ENCODE measurements at places on chromosomes 1 and 21.

GRCh38 chr1:192435704-192436103 is 118.9 kb downstream of the RGS21 start:
- no peak for DNase-seq

GRCh38 chr21:39523915-39524314 is 72.1 kb downstream of the SH3BGR start:
- no peak for DNase-seq

GRCh38 chr1:89552471-89553081 is 27.9 kb downstream of the LRRC8B start:
- DNase-seq = peak; percentile 96

DNA sequence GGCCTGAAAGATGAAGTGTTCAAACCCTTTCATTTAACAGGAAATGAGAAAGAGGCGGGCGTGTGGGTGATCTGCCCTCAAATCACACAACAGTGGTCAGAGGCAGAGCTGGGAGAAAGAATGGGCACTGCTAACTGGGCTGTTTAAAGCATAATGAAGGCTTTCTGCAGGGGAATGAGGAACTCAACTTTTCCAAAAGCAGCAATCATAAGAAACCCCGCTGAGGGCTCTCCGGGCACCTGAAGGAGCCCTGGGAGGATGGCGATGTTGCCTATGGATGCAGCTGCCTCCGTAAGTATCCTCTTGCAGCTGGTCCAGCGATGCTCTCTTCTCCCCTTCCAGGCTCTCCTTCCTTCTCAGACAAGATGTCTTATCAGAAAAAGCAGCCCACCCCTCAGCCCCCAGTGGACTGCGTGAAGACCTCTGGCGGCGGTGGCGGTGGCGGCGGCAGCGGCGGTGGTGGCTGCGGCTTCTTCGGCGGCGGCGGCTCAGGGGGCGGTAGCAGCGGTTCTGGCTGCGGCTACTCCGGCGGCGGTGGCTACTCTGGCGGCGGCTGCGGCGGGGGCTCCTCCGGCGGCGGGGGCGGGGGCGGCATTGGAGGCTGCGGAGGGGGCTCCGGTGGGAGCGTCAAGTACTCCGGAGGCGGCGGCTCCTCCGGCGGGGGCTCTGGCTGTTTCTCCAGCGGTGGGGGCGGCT is 1.2 kb downstream of the LORICRIN start:
- DNase-seq = no peak

- no peak for DNase-seq
Measured at GRCh38 chr1:201261771-201262547, 21.3 kb upstream of the PKP1 start.

DNA sequence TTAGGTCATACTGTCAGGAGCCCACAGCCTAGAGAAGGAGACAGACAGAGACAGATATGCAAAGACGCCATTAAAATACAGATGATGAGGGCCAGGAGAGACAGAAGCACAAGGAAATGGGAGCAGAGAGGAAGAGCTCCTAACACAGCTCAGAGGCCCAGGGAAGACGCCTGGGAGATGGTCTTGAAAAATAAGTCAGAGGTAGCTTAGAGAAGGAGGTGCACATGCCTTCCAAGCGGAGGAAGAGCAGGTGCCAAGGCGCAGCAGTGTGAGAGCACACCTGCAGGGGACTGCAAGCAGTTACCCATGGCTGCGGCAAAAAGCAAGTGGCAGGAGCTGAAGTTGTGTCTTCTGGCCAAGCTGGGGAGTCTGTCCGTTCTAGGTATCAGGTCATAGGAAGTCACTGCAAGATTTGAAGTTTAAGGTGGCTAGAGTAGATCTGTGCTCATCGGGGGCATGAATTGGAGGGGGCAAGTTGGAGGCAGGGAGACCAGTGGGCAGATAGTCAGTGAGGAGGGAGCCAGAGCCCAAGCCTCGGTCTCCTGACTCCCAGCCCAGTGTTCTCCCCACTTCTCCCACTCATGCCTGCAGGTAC is 1.3 kb upstream of the TRABD2B start:
- no peak for DNase-seq

DNA sequence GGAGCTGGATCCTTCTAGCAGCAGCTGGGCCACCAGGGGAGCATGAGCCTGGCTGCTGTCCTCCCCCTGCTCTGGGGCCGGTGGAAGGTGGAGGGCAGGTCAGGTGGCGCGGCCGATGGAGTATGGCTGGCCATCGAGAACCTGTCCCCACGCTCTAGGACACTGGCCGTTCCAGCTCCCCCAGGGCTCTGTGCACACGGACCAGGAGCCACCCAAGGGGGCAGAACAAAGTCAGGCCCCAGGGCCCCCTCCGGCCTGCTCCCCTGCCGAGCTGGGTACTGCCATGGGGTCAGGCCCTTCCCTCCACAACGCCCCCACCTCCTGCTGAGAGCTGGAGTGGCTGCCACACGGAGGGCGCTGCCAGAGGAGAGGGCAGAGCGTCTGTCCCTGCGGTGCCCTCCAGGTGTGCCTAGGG is 4.5 kb upstream of the PLCH2 start:
- DNase-seq = no peak

GRCh38 chr1:217029281-217030157 is 306.3 kb upstream of the ESRRG start:
- no peak for DNase-seq

- DNase-seq = no peak
Measured at GRCh38 chr1:231610388-231610787, 16.2 kb upstream of the DISC1 start.

DNA sequence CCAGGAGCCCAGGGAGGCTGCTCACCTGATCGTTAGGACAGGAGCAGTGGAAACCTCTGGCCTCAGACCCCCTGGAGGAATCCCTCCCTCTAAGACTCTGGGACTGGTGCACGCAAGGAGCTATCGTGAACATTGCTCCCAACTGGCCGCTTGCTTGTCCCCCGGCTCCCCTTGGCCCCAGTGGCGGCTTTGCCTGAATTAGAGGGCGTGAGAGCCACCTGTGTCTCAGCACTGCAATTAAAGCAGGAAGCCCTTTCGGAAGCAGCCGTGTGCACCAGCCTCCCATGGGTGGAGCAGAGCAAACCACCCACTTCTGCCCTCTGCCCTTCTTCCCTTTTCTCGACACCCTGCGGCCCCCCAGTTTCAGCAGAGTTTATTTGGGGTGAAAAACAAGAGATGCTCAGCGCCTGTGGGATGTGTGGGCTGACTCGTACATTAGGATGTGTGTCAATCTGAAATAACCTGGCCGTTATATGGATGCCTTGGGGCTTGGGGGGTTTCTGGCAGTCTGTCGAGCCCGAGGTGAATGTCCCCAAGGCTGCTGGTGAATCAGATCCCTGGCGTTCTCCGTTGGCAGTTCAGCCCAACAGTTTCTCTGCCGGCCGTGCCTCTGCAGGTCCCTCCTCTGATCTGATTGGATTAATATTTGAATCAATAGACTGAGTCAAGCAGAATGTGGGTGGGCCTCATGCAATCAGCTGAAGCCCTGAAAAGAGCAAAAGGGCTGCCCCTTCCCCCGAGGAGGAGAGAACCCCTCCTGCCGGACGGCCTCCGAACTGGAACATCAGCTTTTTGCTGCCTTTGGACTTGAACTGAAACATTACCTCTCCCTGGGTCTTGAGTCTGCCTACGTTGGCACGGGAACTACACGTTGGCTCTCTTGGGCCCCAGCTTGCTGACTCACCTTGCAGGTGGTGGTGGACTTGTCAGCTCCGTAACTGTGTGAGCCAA is 7.3 kb upstream of the UMODL1 start:
- no peak for DNase-seq

- DNase-seq = no peak
Measured at GRCh38 chr1:83026745-83027144, 972.2 kb downstream of the TTLL7 start.

- DNase-seq = no peak
Measured at GRCh38 chr1:75792091-75792490, 4.6 kb upstream of the MSH4 start.
